ENCODE measurements at places on chromosomes 3 and 15. TPM values are rescaled to one million over a fixed set of nuclear protein-coding genes. Genes with fewer than 3 reads are reported as not detected.

- no peaks in the 10 kb centered on the region for H3K27me3 ChIP-seq
- no peak overlapping the region for H3K4me3 ChIP-seq
- no peak for DNase-seq
- H3K4me1 ChIP-seq = peaks cover 11% of the 10 kb centered on the region
- H3K36me3 ChIP-seq = no peaks in the 10 kb centered on the region
- H3K27ac ChIP-seq = no peak overlapping the region
Observed at GRCh38 chr3:14991818-14992612, 44.6 kb downstream of the NR2C2 start.

- no peak overlapping the region for H3K4me3 ChIP-seq
- H3K27me3 ChIP-seq = no peaks in the 10 kb centered on the region
- DNase-seq = no peak
- peaks cover 10% of the 10 kb centered on the region for H3K4me1 ChIP-seq
- no peak overlapping the region for H3K27ac ChIP-seq
- H3K36me3 ChIP-seq = no peaks in the 10 kb centered on the region
Observed at GRCh38 chr3:153600896-153601295, 438.9 kb downstream of the RAP2B start.

- H3K36me3 ChIP-seq = peaks cover 12% of the 10 kb centered on the region
- no peaks in the 10 kb centered on the region for H3K27me3 ChIP-seq
- peak overlapping the region; percentile 73 for H3K27ac ChIP-seq
- peak overlapping the region; percentile 71 for H3K4me3 ChIP-seq
- H3K4me1 ChIP-seq = peaks cover 57% of the 10 kb centered on the region
Observed at GRCh38 chr3:125309476-125309875, 65.6 kb downstream of the ZNF148 start.

- H3K36me3 ChIP-seq = no peaks in the 10 kb centered on the region
- H3K27ac ChIP-seq = no peak overlapping the region
- no peaks in the 10 kb centered on the region for H3K27me3 ChIP-seq
- H3K4me1 ChIP-seq = no peaks in the 10 kb centered on the region
Observed at GRCh38 chr3:72355168-72355567, 493.1 kb downstream of the SHQ1 start.

DNA sequence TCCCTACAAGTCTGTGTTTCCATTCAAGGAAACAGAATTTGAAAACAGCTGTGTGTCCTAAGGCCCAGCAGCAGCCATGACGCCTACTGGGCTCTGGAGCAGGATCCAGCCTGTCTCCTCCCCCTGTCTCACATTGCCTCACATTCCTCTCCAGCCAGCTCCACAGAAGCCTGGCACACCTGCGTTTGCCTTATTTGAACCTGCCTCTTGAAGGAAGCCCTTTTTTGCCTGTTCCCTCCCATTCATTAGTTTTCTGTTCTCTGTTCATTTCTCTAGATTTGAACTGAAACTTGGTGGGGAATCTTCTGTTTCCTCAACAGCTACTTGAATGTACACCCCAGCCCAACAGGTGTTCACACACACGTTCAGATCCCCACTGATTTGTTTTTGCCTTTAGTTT is 890.5 kb downstream of the TUSC7 start:
- no peak overlapping the region for H3K4me3 ChIP-seq
- H3K27ac ChIP-seq = no peak overlapping the region
- no peaks in the 10 kb centered on the region for H3K4me1 ChIP-seq
- no peaks in the 10 kb centered on the region for H3K27me3 ChIP-seq
- no peak for DNase-seq

- peaks cover 87% of the 10 kb centered on the region for H3K4me1 ChIP-seq
- H3K36me3 ChIP-seq = peaks cover 2% of the 10 kb centered on the region
- H3K4me3 ChIP-seq = no peak overlapping the region
- no peaks in the 10 kb centered on the region for H3K27me3 ChIP-seq
Observed at GRCh38 chr3:11637901-11638458, 5.7 kb downstream of the VGLL4 start.

GRCh38 chr15:89338036-89338435 is 3.4 kb upstream of the POLG start:
- no peak overlapping the region for H3K27ac ChIP-seq
- DNase-seq = no peak
- no peaks in the 10 kb centered on the region for H3K27me3 ChIP-seq
- H3K4me1 ChIP-seq = peaks cover 23% of the 10 kb centered on the region
- H3K4me3 ChIP-seq = no peak overlapping the region

DNA sequence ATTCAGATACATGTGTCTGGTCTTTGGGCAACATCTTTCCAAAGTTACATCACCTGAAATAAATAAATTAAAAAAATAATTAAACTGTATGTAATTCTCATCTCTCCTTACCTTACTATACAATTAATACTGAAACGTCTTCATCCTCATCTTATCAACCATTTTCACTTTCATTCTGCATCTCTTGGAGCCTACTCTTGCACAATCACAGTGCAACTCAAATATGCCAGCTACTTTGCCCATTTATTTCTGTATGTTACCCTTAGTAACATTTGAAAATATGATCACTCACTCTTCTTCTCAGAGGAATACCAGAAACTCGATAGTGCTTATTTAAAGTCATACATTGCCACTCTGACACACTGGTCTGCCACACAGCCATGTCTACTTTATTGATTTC is 1357.1 kb upstream of the CADM2 start:
- no peaks in the 10 kb centered on the region for H3K4me1 ChIP-seq
- no peaks in the 10 kb centered on the region for H3K27me3 ChIP-seq
- H3K4me3 ChIP-seq = no peak overlapping the region
- no peak for DNase-seq

The SH3GL3 gene
- 0.19 TPM for total RNA-seq

- peak overlapping the region; percentile 78 for H3K27ac ChIP-seq
- H3K4me1 ChIP-seq = peaks cover 100% of the 10 kb centered on the region
- no peak for DNase-seq
- no peaks in the 10 kb centered on the region for H3K27me3 ChIP-seq
- peaks cover 52% of the 10 kb centered on the region for H3K36me3 ChIP-seq
- H3K4me3 ChIP-seq = peak overlapping the region; percentile 27
Observed at GRCh38 chr3:4827767-4828166, 151.5 kb upstream of the BHLHE40 start.
